Anterior cingulate cortex (tissue), 58 donors: ENCODE measurements at places on chromosomes 11 and 22.

- DNase-seq = no peak
Measured at GRCh38 chr11:61551634-61552033, 29.2 kb downstream of the SYT7 start.

DNA sequence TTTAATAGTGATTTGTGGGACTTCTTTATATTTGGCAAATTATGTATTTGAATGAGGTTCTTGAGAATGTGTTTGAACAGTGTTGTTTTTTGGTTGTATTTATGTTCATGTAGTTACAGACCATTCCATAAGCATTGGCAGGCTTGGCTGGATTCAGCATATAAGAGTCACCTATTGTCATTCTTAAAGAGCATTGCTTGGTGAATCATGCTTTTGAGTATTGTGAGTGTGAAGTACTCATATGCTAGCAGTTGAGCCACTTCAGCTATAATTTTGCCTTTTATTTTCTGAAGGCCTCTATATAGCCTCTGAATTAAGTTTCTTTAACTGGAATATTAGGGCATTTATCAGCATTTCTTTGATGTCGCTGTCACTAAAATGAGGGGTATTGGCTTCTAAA is 110.0 kb upstream of the GAL start:
- no peak for DNase-seq

DNA sequence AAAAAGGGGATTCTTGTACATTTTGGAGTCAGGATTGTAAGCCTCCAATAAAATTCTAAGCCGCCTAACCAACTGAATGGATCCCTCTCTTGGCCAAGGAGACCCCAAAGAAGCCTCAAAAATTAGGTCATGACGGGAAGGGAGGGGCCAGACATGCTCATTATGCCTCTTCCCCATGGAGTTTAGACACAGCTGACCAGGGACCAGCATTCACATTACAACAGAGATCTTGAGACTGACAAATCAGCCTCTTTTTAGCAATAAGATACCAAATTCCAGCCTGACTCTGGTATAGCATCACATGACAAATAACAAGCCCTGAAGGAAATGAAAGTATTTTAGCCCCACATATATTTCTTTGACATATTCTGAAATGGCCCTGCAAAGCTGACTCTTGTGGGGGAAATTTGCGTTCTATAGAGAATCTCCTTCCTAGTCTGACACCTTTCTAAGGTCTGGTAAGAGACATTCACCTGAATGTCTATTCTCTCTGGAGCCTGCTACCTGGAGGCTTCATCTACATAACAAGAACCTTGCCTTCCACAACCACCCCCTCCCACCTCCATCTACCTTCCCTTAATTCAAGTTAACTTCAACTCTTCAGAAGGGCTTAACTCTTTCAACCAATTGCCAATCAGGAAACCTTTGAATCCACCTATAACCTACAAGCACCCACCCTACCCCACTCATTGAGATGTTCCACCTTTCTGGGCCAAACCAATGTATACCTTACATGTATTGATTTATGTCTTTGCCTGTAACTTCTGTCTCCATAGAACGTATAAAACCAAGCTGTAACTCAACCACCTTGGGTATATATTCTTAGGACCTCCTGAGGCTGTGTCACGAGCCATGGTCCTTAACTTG is 10.3 kb downstream of the GAL start:
- DNase-seq = no peak

DNA sequence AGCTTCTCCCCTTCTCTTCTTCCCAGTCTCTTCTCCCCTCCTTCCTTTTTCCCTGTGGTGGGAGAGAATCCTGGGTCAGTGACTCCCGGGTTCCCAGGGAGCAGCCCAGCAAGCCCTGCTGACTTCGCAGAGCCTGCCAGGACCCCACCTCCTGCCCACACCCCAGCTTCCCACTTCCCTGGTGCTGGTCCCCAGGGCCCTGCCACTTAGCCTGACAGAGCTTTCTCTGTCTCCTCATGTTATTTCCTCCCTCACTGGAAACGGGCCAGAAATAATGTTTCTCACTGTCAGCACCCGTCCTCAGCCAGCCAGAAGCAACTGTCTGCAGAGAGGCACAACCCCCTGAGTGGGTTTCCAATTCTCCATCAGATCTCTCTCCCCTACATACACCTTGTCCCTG is 27.1 kb downstream of the C11orf96 start:
- no peak for DNase-seq

DNA sequence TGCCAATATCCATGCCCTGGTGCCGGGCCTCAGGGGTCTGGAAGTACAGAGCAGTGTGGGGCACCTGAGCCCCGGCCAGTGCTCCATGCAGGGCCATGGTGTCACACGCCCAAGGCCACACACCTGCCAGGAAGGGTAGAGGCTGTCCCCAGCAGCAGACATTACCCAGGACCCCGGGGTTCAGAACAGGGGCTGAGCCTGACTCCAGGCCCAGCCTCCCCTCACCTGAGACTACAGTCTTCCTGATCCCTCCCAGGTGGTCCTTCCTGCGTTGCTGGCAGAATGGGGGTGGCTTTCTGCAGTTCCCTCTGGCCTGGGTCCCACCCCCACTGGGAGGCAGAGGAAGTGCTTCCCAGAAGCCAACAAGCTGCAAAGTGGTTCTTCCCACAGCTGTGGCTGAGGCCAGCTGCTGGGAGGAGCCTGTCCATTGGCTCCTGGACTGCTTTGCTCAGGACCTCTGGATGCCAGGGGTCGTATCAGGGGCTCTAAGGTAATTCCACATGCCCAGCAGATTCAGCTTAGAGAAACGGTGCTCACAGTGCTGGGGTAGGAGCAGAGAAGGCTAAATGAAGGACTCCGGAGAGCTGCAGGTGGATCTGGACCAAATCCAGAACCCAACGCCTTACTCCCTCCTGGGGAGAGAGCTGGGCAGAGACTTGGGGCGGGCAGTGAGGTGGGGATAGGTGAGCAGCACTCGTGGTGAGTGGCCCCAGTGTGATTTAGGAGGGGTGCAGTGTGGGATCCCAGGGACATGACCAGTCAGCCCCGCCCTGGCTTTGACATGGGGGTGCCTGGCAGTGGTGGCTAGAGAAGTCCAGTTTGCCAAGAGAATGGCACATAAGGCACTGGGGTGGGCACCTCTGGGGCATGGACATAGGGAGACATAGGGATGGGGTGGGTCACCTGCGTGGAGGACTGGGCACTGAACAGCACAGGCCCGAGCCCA is 12.6 kb downstream of the TCIRG1 start:
- DNase-seq = no peak

- peak; percentile 47 for DNase-seq
Measured at GRCh38 chr11:34632105-34632791, 11.4 kb downstream of the EHF start.
